ENCODE measurements at places on chromosomes 2 and 18.

- DNase-seq = no peak
These were observed 307.3 kb downstream of the NBAS start for GRCh38 chr2:15253835-15254286.

- no peak for DNase-seq
These were observed 24.1 kb downstream of the FAM228B start for GRCh38 chr2:24147364-24147763.

DNA sequence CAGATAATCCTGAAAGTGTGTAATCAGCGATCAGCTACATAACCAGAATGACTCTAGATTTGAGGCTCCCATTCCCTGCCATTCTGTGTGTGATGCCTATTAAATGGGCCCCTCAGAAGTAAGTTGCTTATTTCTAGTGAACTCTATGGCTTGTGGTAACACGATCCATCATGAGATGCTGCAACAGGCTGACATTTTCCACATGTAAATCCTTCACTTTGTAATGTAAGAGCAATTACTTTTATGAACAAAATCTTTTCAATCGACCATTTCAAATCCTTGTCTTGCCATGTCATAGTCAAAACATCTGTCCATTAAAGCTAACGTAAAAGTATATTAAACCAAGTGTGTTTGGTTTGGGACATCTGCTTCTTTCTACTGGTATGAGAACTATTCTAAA, 175.9 kb upstream of the ETAA1 start:
- no peak for DNase-seq

DNA sequence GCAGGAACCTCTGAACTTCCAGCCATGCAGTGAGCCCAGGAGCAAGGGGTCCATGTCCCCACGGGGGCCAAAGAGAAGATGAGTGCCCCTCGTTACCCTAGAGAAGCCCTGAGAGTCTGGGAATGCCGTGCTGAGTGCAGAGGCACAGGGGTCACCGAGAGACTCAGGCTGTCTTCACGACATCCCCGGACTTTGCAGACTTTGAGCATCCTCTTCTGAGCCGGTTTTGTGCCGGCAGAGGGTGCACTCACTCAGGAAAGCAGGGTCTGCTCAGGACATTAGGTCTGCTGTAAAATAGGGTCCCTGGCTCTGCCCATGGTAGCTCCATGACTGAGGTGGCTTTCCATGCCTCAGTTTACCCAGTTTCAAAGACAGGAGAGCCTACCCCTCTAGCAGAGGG, 71.0 kb downstream of the GALNT14 start:
- no peak for DNase-seq

- DNase-seq = no peak
These were observed 228.5 kb downstream of the ALPK2 start for GRCh38 chr18:58400331-58400870.

DNA sequence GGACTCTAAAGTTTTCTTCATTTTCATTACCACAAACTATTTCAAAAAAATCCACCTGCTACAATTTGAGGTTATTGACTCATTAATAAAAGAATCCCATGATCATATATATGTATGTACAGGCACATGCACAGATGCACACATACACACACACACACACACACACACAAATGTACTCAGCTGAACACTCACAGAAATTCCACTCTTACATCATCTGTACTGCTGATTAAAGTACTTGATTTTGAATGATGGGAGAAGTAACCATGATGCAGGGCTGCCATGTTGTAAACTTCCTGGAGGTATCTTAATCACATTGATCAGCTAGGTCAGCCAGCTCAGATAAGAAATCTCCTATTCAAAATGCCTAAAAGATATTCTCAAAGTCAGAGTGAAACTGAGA, 1313.2 kb upstream of the NRXN1 start:
- DNase-seq = no peak

DNA sequence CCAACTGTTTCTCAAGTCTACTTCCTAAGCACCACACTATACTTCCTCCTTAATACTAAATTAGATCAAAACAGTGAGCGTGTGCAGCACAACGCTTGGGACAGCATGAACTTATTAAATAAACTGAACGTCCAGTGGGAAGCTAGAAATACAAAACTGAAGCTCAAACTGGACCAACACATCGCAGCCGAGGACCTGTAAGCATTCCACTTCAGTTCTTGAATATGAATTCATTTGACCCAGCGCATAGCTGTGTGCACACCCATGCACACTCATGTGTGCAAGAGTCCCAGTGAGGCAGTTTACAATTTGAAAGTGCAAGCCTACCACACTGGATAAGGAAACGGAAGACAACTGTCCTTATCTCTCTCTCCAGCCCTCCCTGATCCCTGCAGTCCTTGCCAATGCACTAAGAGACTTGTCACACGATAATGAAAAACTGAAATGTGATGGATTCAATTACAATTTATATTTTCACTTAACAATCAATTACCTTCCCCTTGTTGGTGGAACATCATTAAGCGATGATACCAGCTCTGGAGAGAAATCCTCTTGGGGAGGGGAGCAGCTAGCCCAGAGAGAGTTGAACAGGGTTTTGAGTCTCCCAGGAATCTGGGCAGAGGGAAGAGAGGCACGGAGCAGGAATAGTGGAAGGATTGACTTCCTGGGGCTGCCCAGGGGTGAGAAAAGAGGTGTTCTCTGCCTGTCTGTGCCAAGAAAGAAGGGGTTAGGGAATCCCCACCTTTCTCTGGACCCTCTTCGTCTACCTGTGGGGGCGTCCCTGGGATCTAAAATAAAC, 186.5 kb upstream of the KLHL29 start:
- DNase-seq = no peak

GRCh38 chr2:133338224-133338623, 230.0 kb downstream of the NCKAP5 start:
- DNase-seq = no peak

DNA sequence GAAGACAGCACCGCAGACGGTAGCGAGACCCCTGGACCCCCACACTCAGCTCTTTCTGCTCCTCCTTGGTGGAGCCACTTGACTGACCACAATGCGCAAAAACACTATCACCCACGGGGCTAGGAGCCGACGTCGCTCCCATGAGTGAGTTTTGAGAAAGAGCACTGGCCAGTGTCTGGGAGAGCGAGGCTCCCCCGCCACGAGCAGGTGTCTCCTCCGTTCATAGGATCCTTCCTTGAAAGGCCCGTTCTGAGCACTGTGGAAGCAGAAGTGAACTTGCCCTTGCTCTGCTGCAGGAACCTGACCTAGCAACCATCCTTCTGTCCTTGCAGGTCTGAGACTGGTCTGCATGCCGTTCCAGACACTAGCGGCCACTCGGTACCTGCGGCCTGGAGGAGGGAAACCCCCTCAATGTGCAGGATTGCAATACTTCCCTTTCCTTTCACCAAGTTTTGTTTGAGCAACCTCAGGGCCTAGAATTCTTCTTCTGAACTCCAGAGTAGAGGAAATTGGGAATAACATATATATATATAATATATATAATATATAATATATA, 12.9 kb upstream of the ZNF516 start:
- no peak for DNase-seq

DNA sequence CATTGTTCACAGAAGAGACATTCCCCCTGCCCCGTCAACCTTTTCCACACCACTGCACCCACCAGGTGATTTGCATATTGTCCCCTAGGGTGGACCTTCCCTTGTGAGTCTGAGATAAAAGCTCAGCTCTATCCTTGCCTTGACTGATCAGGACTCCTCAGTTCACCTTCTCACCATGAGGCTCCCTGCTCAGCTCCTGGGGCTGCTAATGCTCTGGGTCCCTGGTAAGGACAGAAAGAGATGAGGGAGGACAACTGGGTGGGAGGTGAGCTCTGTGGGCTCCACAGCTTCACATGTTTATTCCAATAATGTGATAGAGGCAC, 1160.1 kb downstream of the RPIA start:
- no peak for DNase-seq

DNA sequence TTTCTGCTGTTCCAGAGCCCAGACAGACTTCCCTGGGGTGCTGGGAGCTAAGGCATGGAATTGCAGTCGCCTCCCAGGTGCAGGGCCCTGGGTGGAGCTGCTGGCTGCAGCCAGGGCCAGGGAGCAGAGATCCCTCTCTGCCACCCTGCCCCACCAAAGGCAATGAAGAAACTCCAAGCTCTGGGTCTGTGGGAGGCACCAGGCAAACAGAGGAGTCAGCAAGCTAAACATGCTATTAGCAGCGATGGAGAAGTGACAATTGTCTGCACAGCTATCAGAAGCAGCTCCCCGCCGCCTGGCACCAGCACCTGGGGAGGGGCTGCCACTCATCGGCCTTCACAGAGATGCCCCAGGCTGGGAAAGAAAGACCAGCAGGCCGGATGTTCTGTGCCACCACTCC, 28.0 kb upstream of the COX5B start:
- DNase-seq = no peak

GRCh38 chr2:174597009-174597344, 627 bp downstream of the WIPF1 start:
- DNase-seq = no peak

GRCh38 chr18:11909061-11909455, 941 bp upstream of the MPPE1 start:
- no peak for DNase-seq

GRCh38 chr18:34483198-34483597, 226.9 kb upstream of the DTNA start:
- DNase-seq = no peak

GRCh38 chr2:60621688-60622429, 68.4 kb upstream of the BCL11A start:
- no peak for DNase-seq

GRCh38 chr2:226818930-226819329, 16.9 kb upstream of the RHBDD1 start:
- DNase-seq = no peak

GRCh38 chr2:59655809-59656208, 897.6 kb downstream of the BCL11A start:
- no peak for DNase-seq

Data from stimulated activated CD4-positive, alpha-beta T cell treated with anti-CD3 and anti-CD28 coated beads, Interleukin-15, amount 100 ng/mL, for 1 hour (primary cell).